ENCODE measurements at places on chromosomes 1 and 21.

DNA sequence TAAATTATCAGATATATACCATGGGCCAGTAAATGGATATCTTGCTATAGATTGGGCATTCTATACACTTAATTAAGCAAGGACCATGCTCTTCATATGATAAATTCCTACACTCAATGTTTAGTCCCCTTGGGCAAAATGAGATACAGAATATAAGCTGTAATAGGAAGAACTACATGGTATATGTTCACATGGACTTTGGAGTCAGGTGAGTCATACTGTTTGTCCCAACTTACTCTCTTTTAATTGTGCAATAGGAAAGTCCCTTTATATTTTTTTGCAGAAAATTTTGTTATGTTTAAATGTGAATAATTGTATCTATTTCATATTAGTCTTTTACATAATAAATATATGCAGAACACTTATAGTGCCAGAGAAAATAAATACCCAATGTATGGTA lies 820.2 kb upstream of the ADAMTS5 start:
- no peak for DNase-seq

GRCh38 chr1:170424346-170424745 lies 107.6 kb upstream of the GORAB start:
- DNase-seq: no peak

DNA sequence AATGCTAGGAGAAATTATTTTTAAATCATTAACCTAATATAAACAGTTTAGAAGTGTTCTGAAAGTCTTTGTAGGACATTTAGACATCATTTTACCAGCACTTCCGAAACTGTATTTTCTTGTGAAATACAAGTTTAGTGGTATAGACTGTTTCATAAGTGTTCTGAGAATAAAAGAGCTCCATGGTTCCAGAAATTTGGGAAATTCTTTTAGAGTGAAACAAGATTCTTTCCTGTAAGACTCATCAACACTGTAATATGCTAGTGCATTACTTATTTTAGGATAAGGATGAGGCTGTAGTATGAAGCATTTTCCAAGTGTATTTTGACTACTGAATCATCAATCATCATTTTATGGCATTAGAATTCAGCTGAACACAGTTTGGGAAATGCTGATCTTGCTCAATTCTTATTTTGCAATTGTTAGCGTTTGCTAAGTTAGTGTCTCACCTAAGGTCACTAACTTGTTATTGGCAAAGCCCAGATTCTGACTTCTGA lies 73.4 kb downstream of the CEP350 start:
- no peak for DNase-seq

DNA sequence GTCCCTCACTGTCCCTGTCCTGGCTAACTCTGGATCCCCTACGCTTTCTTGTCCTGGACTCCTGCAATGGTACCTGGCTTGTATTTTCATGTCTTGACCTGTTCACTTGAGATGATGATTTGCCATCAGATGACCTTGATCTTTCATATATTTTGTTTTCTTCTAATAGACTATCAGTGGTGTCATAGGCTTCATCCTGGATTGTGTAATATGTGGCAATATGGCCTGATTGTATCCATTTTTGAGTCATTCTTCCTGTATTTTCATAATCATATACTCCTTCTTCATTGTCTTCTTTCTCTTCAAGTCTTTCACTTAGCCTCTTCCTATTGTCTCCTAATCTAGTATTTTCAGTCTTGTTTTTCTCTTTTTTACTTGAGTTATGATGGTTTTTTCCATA lies 11.1 kb downstream of the FLG start:
- DNase-seq: no peak

DNA sequence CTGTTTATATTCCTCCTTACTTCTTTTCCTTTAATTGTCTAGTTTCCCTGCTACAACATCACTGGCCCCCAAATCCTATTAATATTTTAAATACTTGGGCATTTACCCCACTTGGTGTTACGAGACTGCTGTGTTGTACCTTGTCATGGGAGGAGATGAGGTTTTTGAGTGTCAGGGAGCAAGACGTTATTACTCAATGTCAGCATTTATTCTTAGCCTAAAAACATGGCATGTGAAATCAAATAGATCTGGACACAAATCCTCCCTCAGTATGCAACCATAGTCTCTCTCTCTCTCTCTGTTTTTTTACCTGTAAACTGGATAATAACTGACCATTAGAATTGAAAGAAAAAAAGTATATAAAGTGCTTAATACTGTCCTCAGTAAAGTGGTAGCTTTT lies 4.6 kb downstream of the LRRC8B start:
- no peak for DNase-seq

GRCh38 chr1:30525971-30526651 lies 197.3 kb downstream of the MATN1 start:
- DNase-seq: no peak

- DNase-seq: no peak
These were observed 10.9 kb downstream of the CNST start for GRCh38 chr1:246577082-246577719.

GRCh38 chr1:150508982-150509381 lies 1.1 kb downstream of the ECM1 start:
- DNase-seq: no peak

GRCh38 chr1:38686167-38686926 lies 173.2 kb downstream of the RRAGC start:
- no peak for DNase-seq

GRCh38 chr1:31372051-31372450 lies 825 bp downstream of the FABP3 start:
- no peak for DNase-seq

- no peak for DNase-seq
These were observed 15.4 kb downstream of the COL16A1 start for GRCh38 chr1:31688233-31688918.

- DNase-seq: no peak
These were observed 17.0 kb downstream of the UMODL1 start for GRCh38 chr21:42088148-42088547.

- no peak for DNase-seq
These were observed 235.6 kb upstream of the CACYBP start for GRCh38 chr1:174764191-174764590.

GRCh38 chr1:55443175-55443915 lies 228.2 kb upstream of the USP24 start:
- DNase-seq: no peak

- no peak for DNase-seq
These were observed 4.7 kb downstream of the PDXK start for GRCh38 chr21:43723648-43724047.

DNA sequence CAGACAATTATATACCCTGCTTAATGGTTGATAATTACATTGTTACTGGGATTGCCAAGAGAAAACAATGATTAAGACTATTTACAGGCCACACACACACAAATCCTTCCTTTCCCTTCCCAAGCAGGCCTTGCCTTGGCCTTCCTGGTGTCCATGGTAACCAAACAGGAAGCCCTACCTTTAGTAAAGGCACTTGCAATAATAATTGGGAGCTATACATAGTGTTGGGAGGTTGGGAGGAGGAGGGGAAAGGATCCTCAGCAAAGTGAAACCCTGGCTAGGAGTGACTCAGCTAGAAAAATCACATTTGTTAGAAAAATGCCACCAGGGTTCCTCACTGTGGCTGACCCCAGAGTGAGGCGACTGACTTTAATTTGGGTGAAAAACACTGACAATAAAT lies 122.3 kb upstream of the ADAR start:
- no peak for DNase-seq
